Activated CD8-positive, alpha-beta T cell treated with anti-CD3 and anti-CD28 coated beads for 36 hours (primary cell): ENCODE measurements at places on chromosomes 11 and 22. TPM values are rescaled to one million over a fixed set of nuclear protein-coding genes. Genes with fewer than 3 reads are reported as not detected.

Gene TMEM121B
- 0.13 TPM for total RNA-seq

GRCh38 chr11:80778432-80778831 lies 1337.6 kb upstream of the TENM4 start:
- H3K4me3 ChIP-seq: no peak overlapping the region
- no peak overlapping the region for H3K27ac ChIP-seq
- H3K4me1 ChIP-seq: no peaks in the 10 kb centered on the region
- no peaks in the 10 kb centered on the region for H3K27me3 ChIP-seq
- no peaks in the 10 kb centered on the region for H3K36me3 ChIP-seq
- no peak for DNase-seq

GRCh38 chr11:42043312-42043711 lies 583.9 kb upstream of the LRRC4C start:
- no peak for DNase-seq
- no peak overlapping the region for H3K4me3 ChIP-seq
- H3K27ac ChIP-seq: no peak overlapping the region
- no peaks in the 10 kb centered on the region for H3K4me1 ChIP-seq
- no peaks in the 10 kb centered on the region for H3K36me3 ChIP-seq

- DNase-seq: no peak
- H3K27ac ChIP-seq: no peak overlapping the region
- no peak overlapping the region for H3K4me3 ChIP-seq
- H3K4me1 ChIP-seq: no peaks in the 10 kb centered on the region
- no peaks in the 10 kb centered on the region for H3K36me3 ChIP-seq
Observed at GRCh38 chr11:129458756-129459535, 83.3 kb downstream of the BARX2 start.

GRCh38 chr11:33819278-33820035 lies 45.1 kb upstream of the FBXO3 start:
- DNase-seq: no peak
- H3K27me3 ChIP-seq: peaks cover 20% of the 10 kb centered on the region
- H3K4me3 ChIP-seq: no peak overlapping the region

Gene MEI1
- 28.4 TPM for total RNA-seq

GRCh38 chr11:34268906-34269430 lies 88.8 kb downstream of the ABTB2 start:
- no peak overlapping the region for H3K4me3 ChIP-seq
- H3K27ac ChIP-seq: no peak overlapping the region
- no peak for DNase-seq

Gene BEST1
- total RNA-seq: 0.83 TPM

- no peak for DNase-seq
- H3K36me3 ChIP-seq: peaks cover 12% of the 10 kb centered on the region
- H3K27me3 ChIP-seq: no peaks in the 10 kb centered on the region
- no peak overlapping the region for H3K4me3 ChIP-seq
Observed at GRCh38 chr11:110340436-110340835, 44.0 kb upstream of the RDX start.

DNA sequence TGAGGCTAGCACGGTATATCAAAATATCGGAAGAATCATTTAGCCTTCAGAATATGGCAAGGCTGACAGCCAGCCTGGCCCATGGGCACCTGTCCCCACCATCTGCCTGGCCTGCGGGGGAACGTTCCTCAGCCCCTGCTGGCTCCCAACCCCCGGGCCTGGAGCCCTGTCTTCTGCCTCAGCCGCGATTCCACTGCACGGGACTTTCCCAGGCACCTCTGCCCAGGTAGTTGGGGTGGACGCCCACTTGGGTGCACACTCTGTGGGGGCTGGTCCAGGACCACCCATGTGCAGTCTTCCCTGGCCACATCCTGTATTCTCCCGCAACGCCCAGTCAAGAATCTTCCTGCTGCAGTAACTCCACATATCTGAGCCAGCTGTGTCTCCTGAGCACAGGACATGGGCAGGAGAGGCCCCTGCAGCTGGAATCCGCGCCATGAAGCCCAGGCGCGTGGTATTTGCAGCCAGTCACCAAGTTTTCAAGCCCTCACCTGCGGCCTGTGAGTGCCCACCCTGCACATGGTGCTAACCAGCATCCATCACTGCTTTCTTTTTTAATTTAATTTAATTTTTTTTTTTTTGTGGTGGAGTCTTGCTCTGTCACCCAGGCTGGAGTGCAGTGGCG lies 77.9 kb downstream of the KCNQ1 start:
- H3K4me1 ChIP-seq: peaks cover 19% of the 10 kb centered on the region
- H3K36me3 ChIP-seq: no peaks in the 10 kb centered on the region
- H3K27me3 ChIP-seq: no peaks in the 10 kb centered on the region
- no peak for DNase-seq
- no peak overlapping the region for H3K27ac ChIP-seq

DNA sequence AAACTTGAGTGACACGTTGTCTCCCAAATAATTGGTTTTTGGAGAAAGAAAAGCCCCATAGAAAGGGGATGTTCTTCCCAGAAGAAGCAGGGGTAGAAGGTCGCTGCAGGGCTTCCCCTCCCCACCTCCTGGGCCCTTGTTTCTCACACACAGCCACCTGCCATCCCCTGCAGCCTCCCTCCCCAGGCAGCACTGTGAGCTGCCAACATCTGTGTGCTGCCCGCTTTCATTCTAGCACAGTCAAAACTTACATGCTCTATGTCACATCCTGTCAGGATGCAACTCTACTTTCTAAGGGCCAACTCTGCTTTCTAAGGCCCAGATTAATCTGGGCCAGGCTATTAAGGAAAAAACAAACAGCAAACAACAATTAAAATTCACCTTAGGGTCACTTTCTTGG lies 309.4 kb upstream of the ZC3H12C start:
- no peak overlapping the region for H3K27ac ChIP-seq
- no peaks in the 10 kb centered on the region for H3K4me1 ChIP-seq

Gene BLID
- total RNA-seq: not detected

GRCh38 chr11:60854140-60854846 lies 1.5 kb downstream of the PTGDR2 start:
- no peak overlapping the region for H3K27ac ChIP-seq
- H3K4me1 ChIP-seq: peaks cover 22% of the 10 kb centered on the region
- H3K36me3 ChIP-seq: peaks cover 26% of the 10 kb centered on the region
- H3K4me3 ChIP-seq: no peak overlapping the region

- no peak for DNase-seq
- H3K27ac ChIP-seq: no peak overlapping the region
- no peaks in the 10 kb centered on the region for H3K36me3 ChIP-seq
- no peak overlapping the region for H3K4me3 ChIP-seq
- no peaks in the 10 kb centered on the region for H3K4me1 ChIP-seq
- H3K27me3 ChIP-seq: peaks cover 6% of the 10 kb centered on the region
Observed at GRCh38 chr11:35909511-35910265, 34.2 kb upstream of the LDLRAD3 start.

Gene ABTB2
- 2.5 TPM for total RNA-seq

GRCh38 chr11:44770401-44770800 lies 43.6 kb downstream of the TSPAN18 start:
- no peak for DNase-seq
- no peak overlapping the region for H3K27ac ChIP-seq
- H3K4me3 ChIP-seq: no peak overlapping the region
- no peaks in the 10 kb centered on the region for H3K4me1 ChIP-seq
- peaks cover 4% of the 10 kb centered on the region for H3K27me3 ChIP-seq
- no peaks in the 10 kb centered on the region for H3K36me3 ChIP-seq

GRCh38 chr11:69232821-69233743 lies 60.9 kb upstream of the MYEOV start:
- H3K4me1 ChIP-seq: peaks cover 3% of the 10 kb centered on the region
- no peak for DNase-seq
- H3K27ac ChIP-seq: no peak overlapping the region
- H3K27me3 ChIP-seq: peaks cover 6% of the 10 kb centered on the region
- no peaks in the 10 kb centered on the region for H3K36me3 ChIP-seq
